ENCODE measurements at places on chromosomes 16 and 17.

- no peaks in the 10 kb centered on the region for H3K4me1 ChIP-seq
- no peak overlapping the region for H3K4me3 ChIP-seq
- H3K27me3 ChIP-seq = no peaks in the 10 kb centered on the region
- no peak for DNase-seq
- H3K27ac ChIP-seq = no peak overlapping the region
- H3K36me3 ChIP-seq = no peaks in the 10 kb centered on the region
Observed at GRCh38 chr17:70813355-70813930, 644.1 kb downstream of the KCNJ2 start.

GRCh38 chr17:66330646-66331037 is 28.2 kb downstream of the PRKCA start:
- no peaks in the 10 kb centered on the region for H3K4me1 ChIP-seq
- no peaks in the 10 kb centered on the region for H3K36me3 ChIP-seq
- H3K4me3 ChIP-seq = no peak overlapping the region
- no peak for DNase-seq
- H3K27me3 ChIP-seq = no peaks in the 10 kb centered on the region
- no peak overlapping the region for H3K27ac ChIP-seq

- no peak overlapping the region for H3K27ac ChIP-seq
- H3K27me3 ChIP-seq = no peaks in the 10 kb centered on the region
- no peak overlapping the region for H3K4me3 ChIP-seq
Observed at GRCh38 chr17:57766318-57766943, 21.3 kb upstream of the CCDC182 start.

GRCh38 chr17:18344021-18344420 is 19.3 kb downstream of the SHMT1 start:
- DNase-seq = no peak
- H3K27me3 ChIP-seq = no peaks in the 10 kb centered on the region
- no peak overlapping the region for H3K4me3 ChIP-seq
- no peak overlapping the region for H3K27ac ChIP-seq
- H3K4me1 ChIP-seq = no peaks in the 10 kb centered on the region

DNA sequence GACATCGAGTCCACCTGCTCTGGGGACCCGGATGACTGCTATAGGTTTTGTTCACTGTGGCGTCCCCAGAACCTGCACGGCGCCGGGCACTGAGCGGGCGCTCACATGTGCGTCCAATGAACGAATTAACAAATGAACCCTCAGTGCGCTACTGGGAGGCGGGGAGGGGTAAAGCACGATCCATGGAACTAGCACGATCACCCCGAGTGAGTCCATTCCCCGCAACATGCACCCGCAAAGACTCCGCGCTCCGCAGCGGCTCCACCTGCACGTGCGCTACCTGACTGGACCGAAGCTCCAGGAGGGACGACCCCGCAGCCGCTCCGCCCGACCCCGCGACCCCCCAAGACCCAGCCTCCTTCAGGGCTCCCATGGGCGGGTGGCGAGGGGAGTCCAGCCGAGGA is 491 bp downstream of the TRAP1 start:
- peak overlapping the region; percentile 91 for H3K27ac ChIP-seq
- no peaks in the 10 kb centered on the region for H3K4me1 ChIP-seq
- H3K36me3 ChIP-seq = no peaks in the 10 kb centered on the region
- H3K4me3 ChIP-seq = peak overlapping the region; percentile 98

DNA sequence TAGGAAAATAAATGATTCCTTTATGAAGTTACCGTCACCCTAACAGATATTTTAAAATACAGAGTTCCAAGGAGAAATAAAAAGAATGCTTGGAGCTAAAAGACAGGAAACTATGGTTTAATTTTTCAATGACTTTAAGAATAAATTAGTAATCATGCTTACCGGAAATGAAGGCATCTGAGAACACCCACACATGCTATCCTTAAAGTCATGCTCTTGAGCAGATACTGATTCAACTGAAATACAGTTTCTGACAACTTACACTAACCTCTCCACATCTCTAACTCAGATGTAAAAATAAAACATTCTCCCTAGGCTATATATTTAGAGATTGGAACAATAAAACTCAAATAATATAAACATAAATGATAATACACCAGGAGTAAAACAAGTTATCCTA is 7.8 kb downstream of the PSMD12 start:
- no peak overlapping the region for H3K27ac ChIP-seq
- no peaks in the 10 kb centered on the region for H3K27me3 ChIP-seq
- peaks cover 27% of the 10 kb centered on the region for H3K36me3 ChIP-seq
- DNase-seq = no peak
- H3K4me1 ChIP-seq = no peaks in the 10 kb centered on the region

- H3K27me3 ChIP-seq = no peaks in the 10 kb centered on the region
- no peaks in the 10 kb centered on the region for H3K4me1 ChIP-seq
- no peak for DNase-seq
Observed at GRCh38 chr16:31377210-31377903, 15.8 kb upstream of the ITGAD start.

DNA sequence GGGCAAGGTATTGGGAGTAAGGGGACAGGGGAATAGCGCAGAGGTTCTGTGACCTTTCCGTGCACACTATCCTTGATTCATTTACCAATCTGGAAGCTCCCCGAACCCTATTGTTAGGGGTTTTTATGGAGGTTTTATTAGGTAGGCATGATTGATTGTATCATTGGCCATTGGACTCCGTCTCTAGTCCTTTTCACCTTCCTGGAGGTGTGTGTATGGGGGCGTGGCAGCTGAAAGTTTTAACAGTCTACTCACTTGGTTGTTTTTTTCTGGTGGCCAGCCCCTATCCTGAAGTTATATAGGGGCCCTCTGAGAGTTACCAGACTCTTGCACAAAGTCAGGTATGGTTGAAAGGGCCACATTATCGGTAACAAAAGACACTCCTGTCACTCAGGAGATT is 23.0 kb downstream of the MAP2K4 start:
- DNase-seq = no peak
- peaks cover 34% of the 10 kb centered on the region for H3K4me1 ChIP-seq
- no peak overlapping the region for H3K27ac ChIP-seq
- H3K27me3 ChIP-seq = no peaks in the 10 kb centered on the region
- no peaks in the 10 kb centered on the region for H3K36me3 ChIP-seq

- H3K4me3 ChIP-seq = no peak overlapping the region
- no peak for DNase-seq
- H3K27me3 ChIP-seq = no peaks in the 10 kb centered on the region
Observed at GRCh38 chr16:48367441-48368049, 17.7 kb downstream of the SIAH1 start.

GRCh38 chr17:82244413-82245133 is 15.7 kb downstream of the SLC16A3 start:
- H3K36me3 ChIP-seq = peaks cover 71% of the 10 kb centered on the region
- no peaks in the 10 kb centered on the region for H3K4me1 ChIP-seq
- no peak for DNase-seq
- H3K4me3 ChIP-seq = no peak overlapping the region
- H3K27me3 ChIP-seq = no peaks in the 10 kb centered on the region

DNA sequence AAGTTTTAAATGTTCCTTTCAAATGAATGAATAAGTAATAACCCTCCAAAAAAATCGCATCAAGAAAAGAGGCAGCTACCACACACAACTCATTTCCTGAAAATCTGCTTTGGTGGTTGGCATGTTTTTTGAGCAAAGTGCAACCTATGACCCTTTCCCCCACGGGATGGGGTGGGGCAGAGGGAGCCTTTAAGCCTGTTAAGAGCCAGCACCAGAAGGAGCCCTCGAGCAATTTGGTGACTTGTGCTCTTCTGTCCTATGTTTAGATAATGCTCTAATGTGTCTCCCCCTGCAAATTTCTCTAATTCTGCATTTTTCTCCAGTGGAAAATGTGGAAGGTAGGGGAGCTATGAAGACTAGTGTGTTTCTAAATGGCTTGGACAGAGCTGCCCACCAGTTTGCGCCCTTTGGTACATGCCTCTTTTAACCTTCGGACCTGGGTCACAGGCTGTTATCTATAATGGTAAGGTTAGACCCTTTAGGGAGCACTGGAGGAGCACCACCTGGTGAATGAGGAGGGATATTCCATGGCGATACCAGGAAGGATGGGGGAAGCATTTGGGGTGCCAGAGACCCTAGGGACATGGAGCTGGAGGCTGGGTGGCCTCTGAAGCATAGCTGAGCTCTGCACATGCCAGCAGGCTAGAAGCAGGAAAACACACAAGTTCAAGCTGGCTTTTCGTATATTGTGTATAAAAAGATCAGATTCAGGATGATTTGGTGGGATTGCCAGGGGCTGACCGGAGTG is 1.6 kb downstream of the PYCARD start:
- DNase-seq = no peak
- no peak overlapping the region for H3K27ac ChIP-seq
- H3K4me1 ChIP-seq = no peaks in the 10 kb centered on the region
- H3K27me3 ChIP-seq = no peaks in the 10 kb centered on the region

DNA sequence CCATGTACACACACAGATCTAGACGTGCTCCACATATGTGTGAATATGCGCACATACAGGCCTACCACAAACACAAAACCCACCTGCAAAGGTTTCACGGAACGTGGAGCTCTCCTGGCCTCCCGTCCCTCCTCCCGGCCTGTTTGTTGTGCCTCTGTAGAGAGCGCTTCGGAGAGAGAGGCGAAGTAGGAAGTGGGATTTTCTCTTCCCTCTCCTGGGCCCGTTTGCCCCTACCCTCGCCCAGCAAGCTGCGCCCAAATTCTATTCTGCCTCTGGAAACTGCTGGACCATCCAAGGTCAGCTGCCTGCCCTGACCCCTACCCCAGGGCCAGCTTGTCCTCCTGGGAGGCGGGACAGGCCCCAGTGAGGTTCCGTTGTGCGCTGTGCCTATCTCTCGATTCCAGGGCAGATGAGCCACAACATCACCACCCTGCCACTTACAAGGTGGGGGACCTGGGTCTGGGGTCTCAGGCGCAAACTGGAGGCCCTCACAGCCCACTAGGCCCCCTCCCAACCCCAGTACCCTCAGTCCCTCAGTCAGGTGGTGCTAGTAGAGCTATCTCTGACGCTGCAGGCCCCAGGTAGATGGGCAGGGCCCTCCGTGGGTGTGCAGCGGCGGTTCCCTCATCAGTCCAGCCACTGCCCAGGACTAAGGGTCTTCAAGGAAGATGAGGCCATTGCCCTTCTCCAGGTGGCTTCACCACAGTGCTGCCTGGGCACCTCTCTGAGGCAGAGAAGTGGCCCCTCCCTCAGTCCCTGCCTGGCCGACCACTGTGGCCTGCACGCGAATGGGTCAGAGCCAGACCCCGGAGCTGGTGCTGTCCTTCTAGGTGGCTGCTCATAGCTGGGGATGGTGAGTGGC is 54.2 kb downstream of the BEAN1 start:
- no peak overlapping the region for H3K27ac ChIP-seq
- DNase-seq = no peak
- H3K4me1 ChIP-seq = peaks cover 9% of the 10 kb centered on the region
- H3K36me3 ChIP-seq = no peaks in the 10 kb centered on the region
- H3K4me3 ChIP-seq = no peak overlapping the region

GRCh38 chr17:907725-908124 is 71.9 kb downstream of the NXN start:
- no peaks in the 10 kb centered on the region for H3K36me3 ChIP-seq
- DNase-seq = no peak
- H3K4me1 ChIP-seq = no peaks in the 10 kb centered on the region
- H3K27ac ChIP-seq = no peak overlapping the region

DNA sequence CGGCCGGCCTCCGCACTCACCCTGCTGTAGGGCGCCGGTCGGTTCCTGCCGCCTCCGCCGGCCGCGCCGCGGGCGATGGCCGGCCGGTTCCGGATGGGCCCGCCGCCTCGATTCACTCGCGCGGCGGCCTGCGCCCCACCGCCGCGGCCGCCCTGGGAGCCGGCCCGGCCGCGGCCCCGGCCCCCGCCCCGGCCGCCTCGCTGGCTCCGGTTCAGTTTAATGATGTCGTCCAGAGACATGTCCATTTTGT is 158 bp downstream of the ALYREF start:
- peaks cover 56% of the 10 kb centered on the region for H3K36me3 ChIP-seq
- peaks cover 26% of the 10 kb centered on the region for H3K4me1 ChIP-seq
- DNase-seq = no peak
- no peaks in the 10 kb centered on the region for H3K27me3 ChIP-seq
- peak overlapping the region; percentile 99 for H3K4me3 ChIP-seq

- DNase-seq = no peak
- no peaks in the 10 kb centered on the region for H3K36me3 ChIP-seq
- no peak overlapping the region for H3K27ac ChIP-seq
- H3K4me1 ChIP-seq = no peaks in the 10 kb centered on the region
Observed at GRCh38 chr17:73875346-73875745, 231.1 kb upstream of the SDK2 start.

GRCh38 chr17:77359236-77359635 is 218.5 kb downstream of the SEC14L1 start:
- peak; percentile 34 for DNase-seq
- H3K36me3 ChIP-seq = no peaks in the 10 kb centered on the region
- H3K4me1 ChIP-seq = no peaks in the 10 kb centered on the region
- H3K27me3 ChIP-seq = no peaks in the 10 kb centered on the region
- no peak overlapping the region for H3K27ac ChIP-seq
- no peak overlapping the region for H3K4me3 ChIP-seq

DNA sequence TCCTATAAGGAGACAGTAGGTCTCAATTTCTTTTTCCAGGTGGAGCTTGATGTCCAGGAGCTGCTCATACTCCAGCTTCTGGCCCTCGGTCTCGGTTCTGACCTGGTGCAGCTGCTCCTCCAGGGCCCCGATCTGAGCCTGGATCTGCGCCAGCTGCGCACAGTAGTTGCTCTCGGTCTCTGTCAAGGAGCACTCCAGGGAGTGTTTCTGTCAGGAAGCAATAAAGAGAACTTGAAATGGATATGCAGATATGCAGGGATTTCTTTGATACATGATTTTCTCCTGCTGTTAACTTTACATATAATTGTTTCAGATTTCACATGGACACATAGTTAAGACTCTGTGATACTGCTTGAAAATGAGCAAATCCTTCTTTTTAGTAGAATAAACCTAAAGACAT is 4.7 kb downstream of the KRT25 start:
- H3K27me3 ChIP-seq = no peaks in the 10 kb centered on the region
- H3K36me3 ChIP-seq = no peaks in the 10 kb centered on the region
- H3K4me1 ChIP-seq = no peaks in the 10 kb centered on the region
- no peak overlapping the region for H3K4me3 ChIP-seq
- DNase-seq = no peak

DNA sequence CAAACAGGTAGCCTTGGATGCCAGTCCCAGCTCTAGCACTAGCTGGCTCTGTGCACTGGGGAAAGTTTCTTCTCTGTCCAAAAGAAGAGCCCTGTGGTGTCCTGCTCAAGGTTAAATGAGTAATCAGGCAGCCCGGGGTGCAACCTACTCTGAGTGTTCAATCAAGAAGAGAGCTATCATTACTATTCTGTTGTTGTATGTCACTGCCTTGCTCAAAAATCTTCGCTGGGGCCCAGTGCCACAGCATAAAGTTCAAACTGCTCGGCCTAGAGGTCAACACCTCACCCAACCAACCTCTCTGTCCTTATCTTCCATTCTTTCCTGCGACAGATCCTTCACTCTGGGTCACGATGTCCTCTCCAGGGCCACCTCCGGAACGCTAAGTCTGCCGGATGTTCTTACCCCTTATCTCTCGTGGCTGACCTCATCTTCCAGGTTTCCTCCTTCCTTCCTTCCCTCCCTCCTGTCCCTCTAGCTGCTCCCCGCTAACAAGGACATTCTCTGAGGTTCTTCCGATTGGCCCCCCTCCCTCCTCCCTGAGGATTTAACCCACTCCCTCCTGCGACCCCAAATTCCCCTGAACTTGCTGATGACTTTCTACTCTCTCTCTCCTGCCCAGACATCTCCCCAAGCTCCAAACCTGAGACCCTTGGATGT is 4.4 kb downstream of the FDXR start:
- H3K4me1 ChIP-seq = peaks cover 30% of the 10 kb centered on the region
- H3K36me3 ChIP-seq = no peaks in the 10 kb centered on the region
- no peaks in the 10 kb centered on the region for H3K27me3 ChIP-seq
- H3K4me3 ChIP-seq = no peak overlapping the region
